ENCODE measurements at places on chromosomes 2 and 18. TPM values are rescaled to one million over a fixed set of nuclear protein-coding genes. Genes with fewer than 3 reads are reported as not detected.

The CAPN10 gene
- total RNA-seq = 24.2 TPM

The AQP12A gene
- not detected for total RNA-seq

The CCDC68 gene
- 13.0 TPM for total RNA-seq

The SCYGR4 gene
- not detected for total RNA-seq

The KCNJ3 gene
- 3.0 TPM for total RNA-seq

The STK17B gene
- total RNA-seq = 32.4 TPM

GRCh38 chr2:8576525-8577167 is 105.2 kb upstream of the ID2 start:
- no peak overlapping the region for H3K4me3 ChIP-seq
- H3K4me1 ChIP-seq = peaks cover 38% of the 10 kb centered on the region
- no peaks in the 10 kb centered on the region for H3K27me3 ChIP-seq

GRCh38 chr2:65867446-65867845 is 435.0 kb upstream of the SPRED2 start:
- H3K27me3 ChIP-seq = no peaks in the 10 kb centered on the region
- no peak overlapping the region for H3K4me3 ChIP-seq
- H3K4me1 ChIP-seq = peaks cover 3% of the 10 kb centered on the region
- H3K27ac ChIP-seq = no peak overlapping the region

DNA sequence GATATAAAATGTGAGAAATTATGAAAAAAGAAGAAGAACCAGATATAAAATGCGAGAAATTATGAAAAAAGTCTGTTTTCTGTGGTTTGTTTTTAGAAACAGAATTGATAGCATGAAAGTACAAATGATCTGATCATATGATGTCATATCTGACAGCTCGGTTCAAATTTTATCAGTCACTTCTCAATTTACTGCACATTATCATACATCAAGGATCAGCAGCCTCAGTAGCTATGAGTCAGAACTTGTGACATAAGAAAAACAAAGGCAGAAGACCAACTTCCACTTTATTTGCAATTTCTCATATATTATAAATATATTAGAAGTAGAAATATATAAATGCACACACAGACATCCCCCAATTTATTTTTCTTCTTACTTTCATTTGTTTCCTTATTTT is 634.0 kb downstream of the LRP1B start:
- H3K36me3 ChIP-seq = no peaks in the 10 kb centered on the region
- no peak overlapping the region for H3K4me3 ChIP-seq
- no peak overlapping the region for H3K27ac ChIP-seq

DNA sequence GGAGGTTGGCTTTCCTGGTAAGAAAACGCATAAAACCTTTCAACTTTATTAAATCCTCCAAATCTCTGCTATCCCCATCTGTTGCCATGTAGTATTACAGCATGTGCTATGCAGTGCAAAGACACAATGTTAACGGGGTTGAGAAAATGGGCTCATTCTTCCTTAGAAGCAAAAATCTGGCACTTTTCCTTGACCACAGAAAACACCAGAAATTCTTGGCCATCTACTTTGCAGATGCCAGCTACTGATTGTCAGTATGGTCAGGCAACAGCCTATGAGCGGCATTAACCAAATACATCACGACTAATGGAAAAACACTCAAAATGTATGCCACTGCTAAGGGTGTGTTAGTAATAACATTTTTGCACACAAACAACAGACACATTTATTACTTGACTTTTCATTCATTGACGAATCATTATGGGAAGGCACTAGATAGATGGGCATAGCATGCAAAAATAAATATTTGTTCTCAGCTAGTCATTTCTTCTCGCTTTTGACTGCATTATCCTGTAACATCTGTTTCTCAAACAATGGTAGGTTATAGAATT is 65.2 kb upstream of the CRIM1 start:
- no peaks in the 10 kb centered on the region for H3K27me3 ChIP-seq
- DNase-seq = no peak
- no peaks in the 10 kb centered on the region for H3K36me3 ChIP-seq
- no peaks in the 10 kb centered on the region for H3K4me1 ChIP-seq
- H3K4me3 ChIP-seq = no peak overlapping the region

DNA sequence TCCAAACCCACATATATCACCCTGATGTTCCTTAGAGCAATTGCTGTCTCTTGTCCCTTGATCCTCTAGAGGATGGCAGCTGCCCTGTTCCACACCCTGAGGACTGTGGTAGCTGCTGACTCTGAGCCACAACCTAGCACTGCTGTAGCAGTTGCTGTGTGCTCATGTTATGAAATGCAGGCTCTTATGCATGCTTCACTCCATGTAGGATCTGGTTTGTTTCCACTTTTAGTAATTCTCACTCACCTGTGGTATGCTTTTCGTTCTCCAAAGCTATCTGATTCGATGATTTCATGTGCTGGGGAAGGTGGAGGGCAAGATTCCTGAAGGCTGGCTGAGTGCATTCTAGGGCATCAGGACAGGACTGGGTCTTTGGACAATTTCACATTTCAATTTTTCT is 649.0 kb upstream of the RAB6C start:
- no peak for DNase-seq
- no peak overlapping the region for H3K4me3 ChIP-seq
- H3K36me3 ChIP-seq = no peaks in the 10 kb centered on the region
- H3K27ac ChIP-seq = no peak overlapping the region

DNA sequence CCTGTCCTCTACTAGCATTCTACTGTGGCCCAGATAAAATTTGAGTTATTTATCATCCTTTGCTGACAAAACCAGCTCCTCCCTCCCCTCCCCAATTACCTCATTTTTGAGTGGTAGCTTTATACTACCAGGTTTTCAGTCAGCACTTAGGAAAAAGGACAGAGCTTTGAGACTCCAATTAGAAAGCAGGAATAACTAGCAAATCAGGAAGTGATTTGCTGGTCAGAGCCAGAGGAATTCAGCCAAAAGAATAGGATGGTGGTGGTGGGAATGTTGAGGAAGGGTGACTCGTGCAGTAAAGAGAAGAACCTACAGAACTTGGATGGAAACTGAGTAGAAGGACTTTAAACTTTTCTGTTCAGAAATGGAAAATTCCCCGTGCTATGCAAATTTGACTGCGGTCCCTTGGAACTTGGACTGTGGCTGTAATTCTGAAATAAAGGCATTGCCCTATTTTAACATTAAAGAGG is 3.7 kb downstream of the MYL12B start:
- H3K36me3 ChIP-seq = no peaks in the 10 kb centered on the region
- DNase-seq = peak; percentile 17
- H3K4me1 ChIP-seq = peaks cover 48% of the 10 kb centered on the region
- H3K27me3 ChIP-seq = no peaks in the 10 kb centered on the region
- no peak overlapping the region for H3K4me3 ChIP-seq

DNA sequence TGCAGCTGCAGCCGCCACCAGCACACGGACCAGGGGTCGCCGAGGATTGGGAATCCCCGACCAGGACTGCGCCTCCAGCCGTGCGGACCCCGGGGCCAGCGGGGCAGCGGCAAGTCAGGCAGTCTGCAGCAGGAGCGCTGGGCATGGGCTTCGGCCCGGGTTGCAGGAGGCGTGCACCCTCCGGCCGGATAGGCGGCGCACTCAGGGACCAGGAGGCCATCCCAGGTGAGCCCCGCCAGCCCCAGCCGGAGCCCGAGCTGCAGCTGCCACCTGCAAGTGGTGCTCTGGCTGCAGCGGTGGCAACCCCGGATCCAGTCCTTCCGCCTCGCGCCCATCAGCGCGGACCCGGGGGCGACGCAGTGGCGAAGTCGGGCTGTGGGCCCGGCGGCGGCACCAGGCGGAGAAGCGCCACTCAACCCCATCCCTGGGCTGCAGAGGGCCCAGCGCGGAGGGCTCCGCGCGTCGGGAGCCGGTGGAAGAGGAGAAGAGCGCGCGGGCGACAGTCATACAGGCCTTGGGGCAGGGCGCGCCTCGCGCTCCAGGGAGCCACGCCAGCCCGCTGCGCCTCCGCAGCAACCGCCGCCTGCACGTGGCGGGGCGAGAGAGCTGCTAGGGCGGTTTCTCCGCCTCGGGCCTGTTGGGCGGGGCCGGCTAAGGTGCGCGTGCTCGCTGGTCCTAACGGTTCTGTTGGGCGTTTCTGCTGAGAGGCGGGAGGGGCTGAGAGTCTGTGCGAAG is 73.8 kb downstream of the RPIA start:
- H3K4me1 ChIP-seq = no peaks in the 10 kb centered on the region
- H3K36me3 ChIP-seq = no peaks in the 10 kb centered on the region
- no peak overlapping the region for H3K4me3 ChIP-seq
- H3K27ac ChIP-seq = no peak overlapping the region
- no peak for DNase-seq
- peaks cover 12% of the 10 kb centered on the region for H3K27me3 ChIP-seq

DNA sequence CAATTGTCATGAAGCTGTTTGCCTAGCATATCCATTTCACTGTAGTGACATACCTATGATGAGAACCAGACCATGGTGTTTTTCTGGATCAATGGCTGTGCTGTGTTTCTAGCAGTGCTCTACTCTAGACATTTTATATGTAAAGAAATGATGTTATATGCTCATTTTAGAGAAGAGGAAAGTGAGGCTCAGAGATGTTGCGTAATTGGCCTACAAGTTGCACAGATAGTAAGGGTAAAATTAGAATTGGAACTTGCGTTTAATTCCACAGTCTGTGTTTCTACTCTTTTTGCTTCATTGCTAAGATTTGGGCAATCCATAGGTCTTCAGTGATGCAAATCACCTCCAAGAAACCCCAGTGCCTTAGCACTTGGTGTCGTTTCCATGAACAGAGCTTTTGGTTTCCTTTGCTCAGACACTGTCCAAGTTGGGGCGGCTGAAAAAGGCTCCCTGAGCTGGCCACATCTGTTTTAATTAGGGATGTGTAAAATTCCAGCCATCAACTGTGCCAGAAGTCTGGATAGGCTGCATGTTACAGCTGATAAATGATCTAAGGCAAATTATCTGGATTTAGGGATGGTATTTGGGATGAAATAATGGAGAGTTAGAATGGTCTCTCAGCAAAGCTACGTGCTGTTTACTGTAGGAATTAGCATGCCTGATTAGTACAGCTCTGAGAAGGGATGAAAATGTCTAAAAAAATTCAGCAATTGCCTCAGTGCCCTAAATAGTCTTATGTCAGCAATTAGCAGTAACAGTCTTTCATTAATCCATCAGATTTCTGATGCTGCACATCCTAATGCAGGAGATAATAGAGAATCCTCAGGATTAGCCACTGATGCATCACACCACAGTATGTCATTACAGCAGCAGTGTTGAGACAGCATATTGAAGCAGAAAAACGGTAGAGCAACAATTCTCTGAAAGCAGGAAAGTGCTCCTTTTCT is 65.3 kb downstream of the PTPRM start:
- no peaks in the 10 kb centered on the region for H3K4me1 ChIP-seq
- DNase-seq = no peak
- no peaks in the 10 kb centered on the region for H3K27me3 ChIP-seq
- no peaks in the 10 kb centered on the region for H3K36me3 ChIP-seq
- no peak overlapping the region for H3K4me3 ChIP-seq

DNA sequence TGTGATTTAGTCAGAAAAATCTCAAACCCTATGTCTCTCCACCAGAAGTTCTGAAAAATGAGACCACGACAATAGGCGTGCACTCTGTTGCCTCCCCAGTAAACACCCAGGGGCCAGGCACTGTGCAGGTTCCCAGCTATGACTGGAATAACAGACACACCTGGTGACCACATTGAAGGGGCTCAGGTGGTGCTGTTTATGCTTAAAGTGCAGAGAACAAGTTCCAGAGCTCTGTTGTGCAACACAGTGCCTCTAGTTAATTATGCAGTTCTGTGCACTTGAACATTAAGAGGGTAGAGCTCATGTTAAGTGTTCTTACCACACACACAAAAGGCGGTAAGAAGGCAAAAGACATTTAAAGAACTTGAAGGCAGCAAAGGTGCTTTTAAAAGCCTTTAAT is 52.6 kb upstream of the AFF3 start:
- H3K4me3 ChIP-seq = no peak overlapping the region
- H3K27me3 ChIP-seq = no peaks in the 10 kb centered on the region
- H3K36me3 ChIP-seq = no peaks in the 10 kb centered on the region
- DNase-seq = no peak
- peak overlapping the region; percentile 87 for H3K27ac ChIP-seq

- no peak overlapping the region for H3K27ac ChIP-seq
- DNase-seq = no peak
- H3K36me3 ChIP-seq = no peaks in the 10 kb centered on the region
- no peaks in the 10 kb centered on the region for H3K27me3 ChIP-seq
Measured at GRCh38 chr2:36360834-36361233, 5.3 kb downstream of the CRIM1 start.

All from hepatocyte (in vitro differentiated cells).